ENCODE measurements at places on chromosomes 7 and 10.

GRCh38 chr10:1127629-1128028 lies 71.4 kb downstream of the WDR37 start:
- DNase-seq = no peak

DNA sequence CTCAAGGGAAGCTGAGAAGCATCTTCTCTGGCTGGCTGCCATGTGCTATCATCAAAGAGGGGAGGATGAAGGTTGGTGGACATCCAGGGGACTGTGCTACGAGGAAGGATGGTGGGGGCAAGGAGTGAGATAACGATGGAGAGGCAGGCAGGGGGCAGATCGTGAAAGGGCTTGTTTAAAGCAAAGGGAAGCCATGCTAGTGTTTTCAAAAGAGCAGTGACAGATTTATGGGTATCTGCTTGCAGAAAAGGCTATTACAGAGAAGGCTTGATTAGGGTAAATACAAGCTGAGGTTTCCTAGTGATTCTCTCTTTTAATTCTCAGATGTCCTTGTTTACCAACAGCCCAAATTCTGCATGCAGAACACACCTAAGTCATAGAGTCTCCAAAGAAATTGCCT lies 88.9 kb upstream of the MKX start:
- DNase-seq = no peak

- no peak for DNase-seq
Measured at GRCh38 chr7:2661602-2662272, 26.3 kb upstream of the AMZ1 start.

DNA sequence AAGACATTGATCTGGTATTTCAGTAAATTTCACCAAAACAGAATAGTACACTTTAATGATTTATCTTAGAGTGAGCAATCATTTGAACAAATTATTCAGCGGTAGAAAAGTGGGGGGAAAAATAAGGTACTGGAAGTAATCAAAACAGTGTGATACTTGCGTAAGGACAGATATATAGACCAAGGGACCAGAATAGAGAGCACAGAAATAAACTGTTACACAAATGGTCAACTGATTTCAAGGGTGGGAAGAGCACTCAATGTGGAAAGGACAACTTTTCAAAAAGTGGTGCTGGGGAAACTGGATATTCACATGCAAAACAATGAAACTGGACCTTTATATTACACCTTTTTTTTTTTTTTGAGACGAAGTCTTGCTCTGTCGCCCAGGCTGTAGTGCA lies 119.9 kb downstream of the NRBF2 start:
- DNase-seq = no peak

Data from stimulated activated CD8-positive, alpha-beta memory T cell treated with anti-CD3 and anti-CD28 coated beads, Interleukin-2, amount 100 ng/mL, for 1 hour (primary cell).